Brain pericyte (primary cell): ENCODE measurements at places on chromosomes 3 and 15.

- no peak for DNase-seq
Observed at GRCh38 chr3:22157848-22158247, 406.8 kb upstream of the ZNF385D start.

DNA sequence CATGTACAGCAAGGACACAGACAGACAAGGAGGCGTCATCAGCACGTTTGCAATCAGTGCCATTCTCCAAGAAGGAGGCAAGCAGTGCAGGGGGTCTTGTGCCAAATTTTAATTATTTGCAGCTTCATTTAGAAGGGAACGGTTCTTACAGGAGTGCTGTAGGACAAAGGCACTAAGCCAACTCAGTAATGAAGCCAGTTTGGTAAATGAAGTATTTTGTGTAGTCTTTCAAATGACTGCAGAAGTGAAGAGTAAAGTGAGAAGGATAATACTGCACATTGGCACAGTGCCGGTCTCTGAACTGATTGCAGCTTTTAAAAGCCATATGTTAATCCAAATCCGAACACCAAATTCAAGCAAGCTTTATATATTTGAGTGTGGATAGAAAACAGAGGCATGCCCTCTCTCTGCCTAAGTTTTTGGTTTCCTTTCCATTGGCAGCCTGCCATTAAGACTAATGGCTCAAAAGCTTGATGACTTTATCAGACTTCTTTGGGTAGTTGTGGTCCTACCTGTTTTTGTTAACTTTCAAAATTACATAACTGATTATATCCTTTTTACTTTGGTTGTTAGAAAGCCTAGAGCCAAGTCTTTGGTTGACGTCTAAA, 101.3 kb downstream of the SENP2 start:
- no peak for DNase-seq

DNA sequence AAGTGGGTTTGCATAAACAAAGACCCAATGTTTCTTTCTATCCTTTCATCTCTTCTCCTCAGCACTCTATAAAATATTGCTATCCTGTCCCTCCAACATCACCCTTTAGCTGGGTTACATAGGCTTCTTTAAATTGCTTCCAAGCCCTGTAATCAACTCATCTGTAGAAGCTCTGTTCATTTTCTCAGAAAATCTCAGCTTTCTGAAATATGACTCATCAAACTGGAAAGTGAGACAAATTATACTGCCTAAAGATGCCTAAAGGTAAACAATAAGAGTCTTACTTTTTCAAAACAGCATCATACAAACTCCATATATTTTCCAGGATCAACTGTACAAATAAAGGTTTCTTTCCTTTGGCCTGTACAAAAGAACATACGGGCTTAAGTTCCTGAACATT, 33.8 kb downstream of the EFL1 start:
- no peak for DNase-seq

- DNase-seq = no peak
Observed at GRCh38 chr15:86236356-86237110, 156.9 kb downstream of the AGBL1 start.

DNA sequence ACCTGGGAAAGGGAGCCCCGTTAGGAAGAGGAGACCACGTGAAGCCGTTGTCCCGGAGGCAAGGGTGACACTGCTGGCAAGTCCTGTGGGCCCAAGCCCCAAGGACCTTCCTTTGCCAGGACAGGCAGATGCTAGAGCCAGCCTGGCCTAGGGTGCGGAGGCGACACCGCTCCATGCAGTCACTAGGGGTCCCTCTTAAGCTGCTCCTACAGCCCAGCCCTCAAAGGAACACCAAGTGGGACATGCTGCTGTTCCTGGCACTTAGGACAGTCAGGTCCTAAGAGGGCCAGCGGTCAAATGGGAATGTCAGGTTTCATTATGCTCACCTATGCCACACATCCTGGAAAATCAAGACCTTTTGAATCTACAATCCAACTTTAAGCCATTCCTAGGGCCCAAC, 59.7 kb downstream of the RPN1 start:
- no peak for DNase-seq

GRCh38 chr15:68081869-68082505, 27.9 kb downstream of the PIAS1 start:
- no peak for DNase-seq

GRCh38 chr3:196517919-196518318, 2.8 kb upstream of the SMCO1 start:
- DNase-seq = no peak

DNA sequence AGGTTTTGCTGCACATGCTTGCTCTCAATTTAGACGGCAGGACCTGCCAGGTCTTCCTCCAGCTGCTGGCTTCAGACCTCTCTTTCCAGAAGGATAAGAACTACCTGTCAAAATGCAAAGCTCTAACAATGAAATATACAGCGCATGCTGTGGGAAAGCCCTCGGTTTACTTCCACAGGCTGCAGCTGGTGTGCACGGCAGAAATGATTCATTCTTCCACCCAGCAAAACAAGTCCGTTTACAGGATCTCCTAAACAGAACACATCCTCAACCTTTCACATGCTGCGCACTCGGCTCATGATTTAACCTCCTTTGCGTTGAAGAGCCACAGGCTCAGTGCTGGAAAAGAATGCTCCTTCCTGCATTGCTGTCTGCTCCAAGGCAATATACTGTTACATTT, 92.4 kb upstream of the WNT5A start:
- no peak for DNase-seq

DNA sequence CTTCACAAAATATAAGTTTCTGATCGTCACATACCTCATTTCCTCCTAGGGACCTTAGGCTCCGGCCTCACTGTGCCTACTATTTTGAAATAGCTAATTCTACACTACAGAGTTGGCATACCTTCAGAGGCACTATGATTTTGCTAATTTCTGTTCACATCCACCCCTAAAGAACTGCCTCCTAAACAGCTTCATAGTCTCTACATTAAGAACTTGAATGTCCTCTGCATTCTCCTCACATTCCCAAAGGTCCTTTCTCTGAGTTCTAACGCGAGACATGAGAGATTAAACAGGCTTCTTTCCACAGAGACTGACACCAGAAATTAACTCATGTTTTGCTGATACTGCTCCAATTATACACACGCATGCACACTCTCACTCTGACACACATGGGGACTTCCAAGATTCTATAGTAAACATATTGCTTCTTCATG, 75.5 kb downstream of the DLG1 start:
- DNase-seq = no peak
